NCI-H526 treated with DMSO at 0.1 percent for 48 hours (cell line): ENCODE measurements at places on chromosomes 16 and 17.
A peak's percentile ranks its signal among the peaks of the same experiment; 100 is the strongest.

- no peak for DNase-seq
These were observed 17.1 kb downstream of the ITGB4 start for GRCh38 chr17:75738218-75738802.

- DNase-seq = no peak
These were observed 254.6 kb downstream of the HS3ST3A1 start for GRCh38 chr17:13346996-13347762.

DNA sequence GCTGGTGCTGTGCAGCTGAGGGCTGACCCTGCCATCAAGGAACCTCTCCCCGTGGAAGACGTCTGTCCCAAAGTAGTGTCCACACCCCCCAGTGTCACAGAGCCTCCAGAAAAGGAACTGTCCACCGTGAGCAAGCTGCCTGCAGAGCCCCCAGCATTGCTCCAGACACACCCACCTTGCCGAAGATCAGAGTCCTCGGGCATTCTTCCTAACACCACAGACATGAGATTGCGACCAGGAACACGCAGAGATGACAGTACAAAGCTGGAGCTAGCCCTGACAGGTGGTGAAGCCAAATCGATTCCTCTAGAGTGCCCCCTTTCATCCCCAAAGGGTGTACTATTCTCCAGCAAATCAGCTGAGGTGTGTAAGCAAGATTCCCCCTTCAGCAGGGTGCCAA is 20.5 kb downstream of the AKAP1 start:
- no peak for DNase-seq

DNA sequence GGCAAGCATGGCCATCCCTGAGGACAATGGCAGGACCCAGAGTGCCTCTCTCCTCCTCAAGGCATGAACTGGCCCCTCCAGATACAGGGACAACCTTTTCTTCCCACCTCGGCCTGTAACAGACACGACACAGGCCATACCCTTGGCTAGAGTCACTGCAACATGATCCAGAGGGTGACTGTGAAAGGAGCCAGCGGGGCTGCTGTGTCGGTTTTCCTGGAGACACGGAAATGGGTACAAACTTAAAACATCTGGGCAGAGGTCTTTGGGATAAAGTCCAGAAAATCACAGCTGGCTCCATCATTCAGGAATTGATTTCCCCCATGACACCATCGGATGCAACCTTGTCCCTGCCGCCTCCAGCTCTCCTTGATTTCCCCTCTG is 5.3 kb downstream of the CEP295NL start:
- no peak for DNase-seq

DNA sequence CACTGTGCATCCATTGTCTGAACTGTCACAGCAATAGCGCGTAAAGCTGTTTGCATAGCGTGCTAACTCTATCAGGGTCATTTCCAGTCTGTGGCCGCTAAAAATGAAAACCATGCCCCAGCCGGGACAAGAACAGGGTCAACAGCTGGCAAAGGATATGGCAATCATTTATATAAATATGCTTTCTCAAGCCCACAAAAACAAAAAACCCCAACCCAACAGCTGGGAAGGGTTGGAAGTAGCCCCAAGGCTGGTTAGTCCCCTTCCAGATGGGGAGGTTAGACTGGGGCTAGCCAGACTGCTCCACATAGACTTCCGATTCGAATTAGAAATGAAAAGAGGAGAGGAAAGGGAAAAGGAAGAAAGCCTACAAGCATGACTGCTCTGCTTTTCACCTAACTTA is 203.3 kb upstream of the TBX2 start:
- DNase-seq = no peak

- DNase-seq = no peak
These were observed 50.5 kb downstream of the PSMD12 start for GRCh38 chr17:67315865-67316264.

DNA sequence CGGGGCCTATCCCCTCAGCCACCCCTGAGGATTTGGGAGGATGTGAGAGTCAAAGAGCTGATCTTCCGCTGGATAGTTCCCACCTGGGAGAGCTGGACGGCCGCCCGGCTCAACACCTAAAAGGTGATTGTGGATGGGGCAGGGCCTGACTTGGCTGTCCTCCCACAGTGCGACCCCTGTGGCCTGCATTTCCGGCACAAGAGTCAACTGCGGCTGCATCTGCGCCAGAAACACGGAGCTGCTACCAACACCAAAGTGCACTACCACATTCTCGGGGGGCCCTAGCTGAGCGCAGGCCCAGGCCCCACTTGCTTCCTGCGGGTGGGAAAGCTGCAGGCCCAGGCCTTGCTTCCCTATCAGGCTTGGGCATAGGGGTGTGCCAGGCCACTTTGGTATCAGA is 4.5 kb downstream of the BCL6B start:
- DNase-seq = no peak

- DNase-seq = no peak
These were observed 23.5 kb downstream of the TNRC6A start for GRCh38 chr16:24753000-24753399.

- DNase-seq = no peak
These were observed 8.6 kb downstream of the WDR45B start for GRCh38 chr17:82639628-82640027.

DNA sequence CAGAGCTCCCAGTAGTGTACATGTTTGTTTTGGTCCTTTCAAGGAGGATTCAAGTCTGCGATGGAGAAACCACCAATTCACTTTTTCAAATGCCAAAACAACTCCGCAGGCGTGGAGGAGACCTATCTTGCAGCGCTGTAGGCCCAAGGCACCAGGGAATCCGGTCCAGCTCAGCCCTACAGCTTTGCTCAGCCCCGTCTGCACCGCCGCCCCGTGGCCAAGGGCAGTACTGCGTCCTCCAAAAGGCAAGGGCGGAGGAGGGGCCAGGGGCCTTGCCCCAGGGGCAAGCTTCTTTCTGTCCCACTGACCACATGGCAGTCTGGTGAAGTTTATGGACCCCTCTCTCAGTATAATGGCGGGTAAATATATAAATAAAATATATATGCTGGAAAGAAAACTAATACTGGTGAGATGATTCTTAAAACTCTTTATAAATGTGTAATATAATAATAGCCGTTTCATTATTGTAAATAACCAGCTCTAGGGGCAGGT is 709 bp upstream of the CD300LG start:
- DNase-seq = peak; percentile 40

DNA sequence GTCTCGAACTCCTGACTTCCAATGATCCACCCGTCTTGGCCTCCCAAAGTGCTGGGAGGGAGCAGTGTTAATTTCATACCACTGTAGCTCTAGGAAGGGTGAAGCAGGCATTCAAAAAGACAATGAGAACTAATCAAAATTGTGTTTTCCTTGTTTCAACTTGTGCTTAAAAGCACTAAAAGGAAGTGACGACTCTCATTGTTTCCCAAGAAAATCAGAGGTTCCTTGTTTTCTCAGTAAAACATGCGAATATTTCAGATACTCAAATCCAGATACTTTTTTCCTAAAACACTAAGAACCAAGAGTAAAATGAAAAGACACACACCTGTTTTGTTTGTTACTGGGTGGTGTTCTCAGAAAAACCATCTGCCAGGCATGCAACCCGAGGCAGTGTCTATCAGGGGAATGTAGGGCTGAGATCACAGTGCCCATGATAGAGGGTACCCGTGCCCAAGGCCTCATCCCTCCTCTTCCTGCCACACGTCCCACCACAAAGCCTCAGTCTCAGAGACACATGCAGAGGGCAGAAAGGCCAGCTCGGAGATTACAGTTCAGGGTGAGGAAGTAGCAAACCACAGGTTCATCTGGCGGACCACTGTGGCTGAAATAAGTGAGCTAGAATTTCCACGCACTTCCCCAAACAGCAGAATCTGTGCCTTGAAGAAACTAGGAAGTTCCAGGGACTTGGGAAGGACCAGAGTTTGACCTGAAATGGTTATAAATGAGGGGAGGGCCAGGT is 33.7 kb downstream of the GINS3 start:
- DNase-seq = no peak

- DNase-seq = no peak
These were observed 475.1 kb upstream of the RBFOX1 start for GRCh38 chr16:6857575-6857974.

GRCh38 chr17:48812001-48812400 is 5.0 kb downstream of the TTLL6 start:
- no peak for DNase-seq

DNA sequence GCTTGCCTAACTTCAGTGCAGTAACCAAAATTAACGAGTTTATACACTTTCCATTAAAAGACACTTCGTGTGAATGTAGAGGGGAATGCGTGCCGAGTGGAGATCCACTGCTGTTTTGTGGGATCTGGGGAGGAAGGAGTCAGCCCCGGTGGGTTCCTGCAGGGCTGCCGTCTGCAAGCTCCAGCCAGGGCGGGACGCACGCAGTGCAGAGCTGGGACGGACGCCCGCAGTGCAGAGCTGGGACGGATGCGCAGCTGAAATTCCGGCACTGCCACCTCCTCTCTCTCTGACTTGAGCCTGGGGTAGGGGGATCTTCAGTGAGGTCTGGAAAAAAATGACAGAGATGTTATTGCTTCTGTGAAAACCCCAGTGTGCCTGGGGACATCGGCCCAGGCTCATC is 16.5 kb upstream of the ZC3H18 start:
- no peak for DNase-seq

- no peak for DNase-seq
These were observed 281.0 kb downstream of the FTO start for GRCh38 chr16:53984936-53985335.

GRCh38 chr16:14302399-14303181 is 231.5 kb downstream of the MRTFB start:
- no peak for DNase-seq

GRCh38 chr16:3514621-3515020 is 13.8 kb downstream of the CLUAP1 start:
- no peak for DNase-seq

DNA sequence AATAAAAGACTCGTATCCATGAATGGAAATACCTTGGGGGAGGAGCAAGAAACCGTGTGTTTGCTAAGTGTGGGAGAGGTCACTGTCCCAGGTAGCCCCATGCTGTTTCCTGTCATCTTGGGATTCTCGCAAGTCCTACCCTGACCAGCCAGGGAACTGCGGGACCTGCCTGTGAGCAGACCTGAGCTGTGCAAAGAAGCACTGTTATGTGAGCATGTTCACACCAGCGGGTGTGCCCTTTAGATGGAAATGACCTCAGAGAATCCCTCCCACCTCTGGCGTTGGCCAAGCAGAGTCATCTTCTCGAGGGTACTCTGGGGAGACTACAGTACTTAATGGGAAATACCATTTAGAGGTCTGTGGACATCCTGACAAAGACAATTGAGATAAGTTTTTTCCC is 127.0 kb upstream of the MON1B start:
- DNase-seq = no peak

DNA sequence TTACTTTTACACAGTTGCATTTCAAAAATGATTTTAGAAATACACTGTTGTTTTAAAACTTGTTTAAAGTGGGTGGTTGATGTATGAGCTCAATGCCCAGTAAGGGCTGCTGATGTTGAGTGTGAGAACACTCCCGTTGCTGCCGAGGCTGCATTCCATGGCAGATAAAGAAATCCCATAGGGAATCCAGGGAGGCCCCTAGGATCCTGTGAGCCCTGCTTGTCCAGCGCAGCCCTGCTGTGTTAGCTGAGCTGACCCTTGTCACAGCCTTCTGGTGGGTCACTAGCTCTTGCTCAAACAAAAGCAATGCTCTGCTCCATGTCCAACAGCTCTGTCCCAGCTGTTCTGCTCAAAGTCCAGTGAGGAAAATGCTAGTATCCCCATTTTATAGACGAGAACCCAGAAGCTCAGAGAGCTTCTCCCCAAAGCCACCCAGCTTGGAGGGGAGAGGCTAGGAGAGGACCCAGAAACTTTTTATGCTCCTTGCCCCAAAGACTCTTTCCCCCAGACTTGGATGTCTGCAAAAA is 18.6 kb upstream of the COL1A1 start:
- no peak for DNase-seq

DNA sequence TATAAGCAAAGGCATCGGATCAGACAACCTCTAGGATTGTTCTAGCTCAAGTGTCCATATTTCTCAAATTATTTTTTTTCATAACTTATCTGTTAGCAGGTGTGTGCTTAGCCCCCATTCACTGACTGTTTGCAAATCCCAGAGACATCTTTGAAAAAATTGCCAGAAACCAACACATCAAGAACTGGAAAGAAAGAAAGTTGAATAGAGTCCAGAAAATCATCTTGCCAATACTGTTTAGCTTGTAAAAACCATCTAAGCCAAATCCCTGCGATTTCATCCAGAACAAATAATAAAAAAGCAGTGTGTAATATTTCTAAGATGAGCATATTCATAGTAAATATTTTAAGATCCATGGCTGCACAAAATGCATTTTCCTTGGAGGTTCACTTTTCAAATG is 64.5 kb downstream of the WSCD1 start:
- DNase-seq = no peak

DNA sequence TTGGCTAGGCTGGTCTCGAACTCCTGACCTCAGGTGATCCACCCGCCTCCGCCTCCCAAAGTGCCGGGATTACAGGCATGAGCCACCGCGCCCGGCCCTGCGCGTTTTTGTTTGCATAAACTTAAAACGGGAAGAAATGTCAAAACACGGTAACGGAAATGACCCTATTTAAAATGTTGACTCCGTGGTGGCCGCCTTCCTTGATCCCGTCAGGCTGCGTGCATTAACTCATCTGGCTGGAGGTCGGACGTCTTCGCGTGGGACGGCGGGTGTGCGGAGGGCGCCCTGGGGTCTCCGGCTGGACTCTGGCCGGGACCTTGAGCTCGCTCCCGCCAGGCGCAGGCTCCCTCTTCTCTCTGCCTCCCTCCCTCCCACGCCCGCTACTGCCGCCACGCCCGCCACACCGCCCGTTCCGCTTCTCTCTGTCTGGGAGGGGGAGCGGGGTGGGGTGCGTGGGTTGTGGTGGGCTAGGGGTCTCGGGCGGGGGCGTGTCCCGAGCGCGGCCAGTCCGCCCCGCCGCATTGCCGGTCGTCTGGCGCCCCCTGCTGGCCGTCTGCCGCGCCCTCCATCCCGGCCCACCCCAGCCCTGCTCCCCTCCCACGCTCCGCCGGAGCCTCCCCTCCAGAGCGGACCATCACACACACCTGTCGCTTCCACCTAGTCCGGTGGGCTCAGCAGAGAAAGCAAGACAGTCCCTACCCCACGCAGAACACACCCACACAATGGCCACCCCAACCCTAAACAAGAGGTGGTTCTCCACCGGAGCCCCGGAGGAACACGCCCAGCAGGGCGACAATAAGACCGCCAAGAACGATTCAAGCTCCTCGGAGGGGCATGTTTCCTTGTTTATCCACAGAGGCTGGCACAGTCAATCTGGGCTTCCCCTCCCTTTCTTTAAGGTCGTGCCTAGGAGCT is 1.2 kb upstream of the CCDC42 start:
- DNase-seq = peak; percentile 10

GRCh38 chr17:36994438-36994837 is 45.7 kb downstream of the AATF start:
- no peak for DNase-seq

DNA sequence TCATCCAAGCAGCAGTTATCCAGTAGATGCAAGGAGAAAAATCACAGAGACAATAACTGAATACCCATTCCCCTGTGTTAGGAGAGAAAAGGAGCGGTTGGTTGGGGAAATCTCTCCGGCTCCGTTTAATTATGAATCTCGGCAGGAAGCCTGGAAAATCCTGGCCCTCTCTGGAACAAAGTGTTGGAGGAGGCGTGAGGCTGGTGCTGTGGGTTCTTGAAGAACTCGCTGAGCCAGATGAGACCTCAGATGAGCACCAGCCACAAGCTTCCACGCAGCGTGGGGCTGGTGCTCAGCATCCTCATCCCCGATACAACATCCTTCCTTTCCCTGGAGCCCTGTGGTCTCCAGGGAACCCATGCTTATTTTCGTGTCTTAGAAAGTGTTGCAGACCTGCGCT is 39.7 kb downstream of the CACNG4 start:
- DNase-seq = no peak

- no peak for DNase-seq
These were observed 49.8 kb downstream of the TANC2 start for GRCh38 chr17:63015824-63016223.
